ENCODE measurements at places on chromosomes 16 and 17.

DNA sequence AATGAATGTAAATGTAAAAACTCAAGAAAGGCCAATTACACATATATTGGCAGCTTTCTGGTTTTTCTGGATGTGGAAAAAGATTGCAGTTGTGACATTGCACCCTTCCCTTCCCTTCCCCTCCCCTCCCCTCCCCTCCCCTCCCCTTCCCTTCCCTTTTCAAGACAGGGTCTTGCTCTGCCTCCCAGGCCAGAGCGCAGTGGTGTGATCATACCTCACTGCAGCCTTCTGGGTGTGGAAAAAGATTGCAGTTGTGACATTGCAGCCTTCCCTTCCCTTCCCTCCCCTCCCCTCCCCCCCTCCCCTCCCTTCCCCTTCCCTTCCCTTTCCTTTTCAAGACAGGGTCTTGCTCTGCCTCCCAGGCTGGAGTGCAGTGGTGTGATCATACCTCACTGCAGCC lies 41.7 kb downstream of the PIK3R5 start:
- DNase-seq: peak; percentile 65

DNA sequence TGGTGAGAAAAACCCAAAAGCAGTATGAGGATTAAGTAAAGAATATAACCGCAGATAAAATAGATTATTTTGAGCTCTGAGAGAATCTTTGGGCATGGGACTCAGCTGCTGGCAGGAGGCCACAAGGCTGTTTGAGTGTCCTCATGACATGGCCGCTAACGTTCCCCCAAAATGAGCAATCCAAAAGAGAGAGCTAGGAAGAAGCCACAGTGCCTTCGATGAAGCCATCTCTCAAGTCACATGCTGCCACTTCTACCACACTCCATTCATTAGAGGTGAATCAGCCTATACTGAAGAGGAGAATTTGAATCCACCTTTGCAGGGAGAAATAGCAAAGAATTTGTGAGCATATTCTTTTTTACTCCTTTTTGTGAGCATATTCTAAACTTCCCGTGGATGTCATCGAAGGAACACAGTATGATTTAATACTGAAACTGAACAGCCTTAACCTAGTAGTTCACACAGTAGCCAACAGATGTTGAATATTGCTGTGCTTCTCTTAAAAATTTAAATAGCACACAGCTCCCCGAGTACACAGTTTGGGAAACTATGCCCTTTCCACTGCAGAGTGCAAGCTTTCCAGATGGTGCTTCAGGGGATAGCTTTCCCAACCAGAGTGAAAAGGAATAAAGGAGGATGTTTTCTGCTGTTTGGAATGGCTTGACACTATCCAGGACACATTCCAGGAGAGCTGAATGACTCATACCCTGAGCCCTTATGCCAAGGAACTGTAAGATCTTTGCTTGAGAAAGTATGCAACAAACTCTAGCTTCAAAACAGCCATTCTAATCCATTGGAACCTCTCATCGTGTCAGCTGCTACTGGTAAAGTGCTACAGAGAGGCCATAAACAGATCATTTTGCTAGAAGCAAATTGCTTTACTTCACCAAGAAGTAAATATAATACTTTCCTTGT lies 33.9 kb downstream of the ANKFY1 start:
- no peak for DNase-seq

- DNase-seq: no peak
These were observed 26.5 kb upstream of the STH start for GRCh38 chr17:45972531-45972930.

DNA sequence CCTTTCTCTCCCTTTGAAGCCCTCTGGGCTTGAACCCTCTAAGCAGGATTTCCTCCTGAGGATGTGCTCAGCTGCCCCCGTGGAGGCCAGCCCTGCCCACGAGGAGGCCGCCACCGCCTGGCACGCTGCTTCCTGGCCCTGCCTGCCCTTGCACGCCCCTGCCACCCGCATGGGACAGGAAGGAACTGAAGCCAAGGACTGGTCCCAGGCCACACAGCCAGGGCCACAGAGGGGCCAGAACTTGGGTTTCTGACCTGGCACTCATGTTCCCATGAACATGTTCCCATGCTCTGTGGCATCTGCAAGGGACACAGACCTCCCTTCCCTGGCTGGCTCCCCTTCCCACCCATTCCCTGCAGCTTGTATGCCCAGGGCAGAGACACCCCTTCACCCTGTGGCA lies 24.1 kb upstream of the MTSS2 start:
- no peak for DNase-seq

DNA sequence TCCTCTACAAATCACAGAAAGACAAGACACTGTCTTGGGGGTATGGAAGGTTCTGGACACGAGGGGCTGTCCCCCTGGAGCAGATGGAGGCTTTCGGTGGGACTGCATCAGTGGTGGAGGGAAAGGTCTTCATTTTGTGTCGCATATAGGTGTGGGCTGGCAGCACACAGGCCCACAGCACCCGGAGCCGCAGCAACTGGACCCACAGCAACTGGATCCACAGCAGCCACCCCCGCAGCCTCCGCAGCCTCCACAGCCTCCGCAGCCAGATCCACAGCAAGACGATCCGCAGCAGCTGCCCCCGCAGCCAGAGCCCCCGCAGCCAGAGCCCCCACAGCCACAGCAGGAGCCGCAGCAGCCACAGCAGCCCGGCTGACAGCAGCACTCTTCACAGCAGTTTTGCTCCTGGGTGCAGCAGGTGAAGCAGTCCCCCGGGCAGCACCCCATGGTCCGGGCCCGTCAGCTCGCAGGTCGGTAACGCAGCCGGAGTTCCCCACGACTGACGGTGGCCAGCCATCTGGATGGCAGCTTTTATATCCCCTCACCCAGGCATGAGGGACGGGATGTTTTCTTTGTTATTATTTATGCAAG lies at the start of gene KRTAP17-1:
Gene KRTAP17-1, minus strand, starts transcription at position 507 of the 591 bp plus-strand sequence. Its CDS starts 60 bp downstream, at position 447.
- no peak for DNase-seq

GRCh38 chr17:74592087-74592990 lies at the start of gene CD300LD:
Gene CD300LD (minus strand): TSS chr17:74592283. CDS start chr17:74592202, 81 bp downstream.
- DNase-seq: no peak
